ENCODE measurements at places on chromosomes 6 and 20. TPM values are rescaled to one million over a fixed set of nuclear protein-coding genes. Genes with fewer than 3 reads are reported as not detected.

Gene TFAP2A
- polyA plus RNA-seq, result 12.6 TPM

DNA sequence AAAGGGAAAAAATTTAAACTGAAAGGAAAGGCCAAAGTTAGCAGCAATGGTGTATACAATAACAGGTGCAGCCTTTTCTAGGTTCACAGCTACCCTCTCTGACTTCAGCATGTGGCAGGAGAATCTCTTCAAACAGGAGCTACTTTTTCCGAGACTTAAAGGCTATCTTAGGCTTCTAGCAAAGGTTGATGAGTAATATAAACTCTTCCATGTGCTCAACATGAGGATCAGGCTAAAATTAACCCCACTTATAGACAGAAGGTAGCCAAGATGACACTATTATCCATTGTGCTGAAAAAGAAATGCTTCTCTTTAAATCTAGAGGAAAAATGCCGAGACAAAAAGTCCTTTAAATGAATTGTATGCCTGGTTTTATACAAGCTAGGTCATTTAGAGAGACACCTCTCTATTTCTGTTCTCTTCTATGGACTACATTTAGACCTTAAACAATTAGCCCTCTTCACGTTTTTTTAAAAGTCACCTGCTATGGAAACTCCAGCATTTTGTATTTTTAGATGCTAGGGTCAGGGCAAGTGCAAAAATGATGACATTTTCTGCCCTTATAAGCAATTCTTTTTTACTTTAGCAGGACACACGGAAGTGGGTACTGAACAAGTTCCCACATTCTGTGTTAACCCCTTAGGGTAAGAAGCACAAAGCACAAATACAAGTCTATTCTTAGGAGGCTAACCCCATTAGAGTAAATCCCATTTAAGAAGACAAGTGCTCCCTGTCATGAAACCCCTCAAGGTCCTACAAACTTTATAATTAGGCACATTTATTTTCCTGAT is 216.8 kb upstream of the CITED2 start:
- DNase-seq, result no peak

- no peak for DNase-seq
Measured at GRCh38 chr20:12737900-12738299, 270.9 kb upstream of the SPTLC3 start.

Gene DDO
- polyA plus RNA-seq, result 0.20 TPM

Gene C6orf52
- 0.28 TPM for polyA plus RNA-seq

- DNase-seq, result no peak
Measured at GRCh38 chr6:33772082-33772830, 16.7 kb downstream of the LEMD2 start.

Gene VPS16
- 33.5 TPM for polyA plus RNA-seq

Gene EBF4
- polyA plus RNA-seq, result 1.9 TPM

DNA sequence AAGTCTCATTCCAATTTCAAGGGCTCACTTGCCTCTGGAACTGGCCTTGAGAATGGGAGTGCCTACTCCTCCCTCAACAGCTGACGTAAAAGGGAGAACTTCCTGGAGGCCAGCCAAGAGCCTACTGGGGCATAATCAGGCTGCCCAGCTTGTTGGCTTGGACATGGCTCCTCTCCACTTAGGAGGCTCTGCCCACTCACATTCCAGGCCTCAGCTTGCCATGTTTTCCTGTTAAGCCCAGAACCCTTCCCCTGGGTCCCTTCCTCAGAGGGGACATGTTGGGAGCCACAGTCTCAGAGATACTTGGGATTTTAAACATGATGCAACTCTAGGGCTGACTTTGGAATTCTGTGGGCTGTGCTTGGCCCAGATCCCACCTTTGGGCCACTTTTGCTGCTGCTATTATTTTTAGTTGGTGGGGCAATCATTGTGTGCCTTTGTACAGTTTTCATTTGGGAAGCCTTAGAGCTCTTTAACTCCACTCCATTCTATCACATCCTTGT is 31.5 kb upstream of the ADTRP start:
- DNase-seq, result peak; percentile 34

- no peak for DNase-seq
Measured at GRCh38 chr6:20402342-20403069, 827 bp downstream of the E2F3 start.

DNA sequence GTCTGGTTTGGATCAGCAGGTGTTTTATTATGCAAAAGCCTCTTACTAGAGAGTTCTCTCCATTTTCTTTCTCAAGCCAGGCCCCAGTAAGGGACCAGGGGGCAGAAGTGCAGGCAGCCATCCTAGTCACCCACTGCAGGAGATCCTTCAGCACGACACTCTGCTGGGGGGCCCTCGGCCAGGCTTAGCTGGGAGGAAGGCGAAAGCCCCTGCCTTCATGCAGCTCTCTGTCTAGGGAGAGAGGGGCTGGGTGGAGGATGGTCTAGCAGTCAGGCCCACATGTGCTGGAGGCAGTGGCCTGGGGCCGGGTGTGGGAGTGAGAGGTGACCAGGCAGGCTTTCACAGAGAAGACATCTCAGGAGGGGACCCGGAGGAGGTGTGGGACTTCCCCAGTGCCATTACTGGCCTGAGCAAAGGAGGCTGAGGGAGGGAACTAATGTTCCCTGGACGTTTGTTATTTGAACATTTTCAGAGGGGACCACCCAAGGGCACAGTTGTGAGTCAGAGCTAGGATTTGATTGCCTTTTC is 33.5 kb upstream of the VSTM2L start:
- no peak for DNase-seq

DNA sequence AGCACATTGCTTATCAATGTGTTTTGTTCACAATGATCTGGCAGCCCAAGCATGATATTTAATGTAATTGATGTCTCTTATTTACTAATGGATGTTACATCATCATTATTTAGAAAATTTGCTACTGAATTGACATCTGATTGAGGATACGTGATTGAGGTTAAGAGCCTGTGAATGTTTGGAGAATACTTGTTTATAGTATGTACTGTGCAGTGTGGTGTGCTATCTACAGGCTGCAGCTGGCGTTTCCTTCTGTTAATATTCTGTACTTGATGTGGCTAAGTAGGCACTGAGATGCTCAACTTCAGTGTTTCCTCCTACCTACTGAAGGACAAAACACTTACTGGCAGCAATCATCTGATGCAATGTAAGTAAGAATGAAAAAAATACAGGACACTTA is 709.6 kb upstream of the FLRT3 start:
- DNase-seq, result no peak

DNA sequence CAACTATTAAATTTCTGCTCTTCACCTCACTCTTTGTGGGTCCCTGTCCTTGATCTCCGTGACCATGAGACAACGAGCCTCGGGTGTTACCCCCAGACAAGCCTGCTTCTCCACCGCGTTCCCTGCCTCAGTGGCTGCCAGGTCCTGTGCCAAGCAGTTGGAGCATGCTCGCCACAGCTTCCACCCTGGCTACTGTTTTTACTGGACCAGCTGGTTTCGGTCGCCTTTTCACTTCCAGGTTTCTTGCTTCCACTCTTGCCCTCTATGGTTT is 5.6 kb downstream of the TP53RK start:
- DNase-seq, result no peak

DNA sequence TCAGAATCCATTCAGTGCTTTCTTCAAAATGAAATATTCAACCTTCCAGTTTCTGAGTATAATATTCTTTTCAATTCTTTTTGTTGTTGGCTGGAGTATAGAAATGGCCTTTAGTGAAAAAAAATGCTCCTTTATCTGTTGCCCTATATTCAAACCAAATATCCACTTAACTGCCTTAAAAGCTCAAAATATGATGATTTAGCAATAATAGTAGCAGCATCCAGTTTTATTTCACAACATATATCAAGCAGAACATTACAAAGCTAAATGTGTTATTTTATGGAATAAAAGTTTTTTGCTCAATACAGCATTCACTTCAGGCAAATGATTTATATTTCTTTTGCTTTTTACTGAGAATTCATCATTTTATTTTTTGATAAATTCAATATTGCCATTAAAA is 322.4 kb upstream of the EYS start:
- DNase-seq, result no peak

- no peak for DNase-seq
Measured at GRCh38 chr20:38209736-38210405, 44.8 kb upstream of the TGM2 start.

Measured in BJ (cell line).